ENCODE measurements at places on chromosomes 1 and 21.

GRCh38 chr1:32361308-32361673 is 994 bp downstream of the FAM229A start:
- DNase-seq = no peak

DNA sequence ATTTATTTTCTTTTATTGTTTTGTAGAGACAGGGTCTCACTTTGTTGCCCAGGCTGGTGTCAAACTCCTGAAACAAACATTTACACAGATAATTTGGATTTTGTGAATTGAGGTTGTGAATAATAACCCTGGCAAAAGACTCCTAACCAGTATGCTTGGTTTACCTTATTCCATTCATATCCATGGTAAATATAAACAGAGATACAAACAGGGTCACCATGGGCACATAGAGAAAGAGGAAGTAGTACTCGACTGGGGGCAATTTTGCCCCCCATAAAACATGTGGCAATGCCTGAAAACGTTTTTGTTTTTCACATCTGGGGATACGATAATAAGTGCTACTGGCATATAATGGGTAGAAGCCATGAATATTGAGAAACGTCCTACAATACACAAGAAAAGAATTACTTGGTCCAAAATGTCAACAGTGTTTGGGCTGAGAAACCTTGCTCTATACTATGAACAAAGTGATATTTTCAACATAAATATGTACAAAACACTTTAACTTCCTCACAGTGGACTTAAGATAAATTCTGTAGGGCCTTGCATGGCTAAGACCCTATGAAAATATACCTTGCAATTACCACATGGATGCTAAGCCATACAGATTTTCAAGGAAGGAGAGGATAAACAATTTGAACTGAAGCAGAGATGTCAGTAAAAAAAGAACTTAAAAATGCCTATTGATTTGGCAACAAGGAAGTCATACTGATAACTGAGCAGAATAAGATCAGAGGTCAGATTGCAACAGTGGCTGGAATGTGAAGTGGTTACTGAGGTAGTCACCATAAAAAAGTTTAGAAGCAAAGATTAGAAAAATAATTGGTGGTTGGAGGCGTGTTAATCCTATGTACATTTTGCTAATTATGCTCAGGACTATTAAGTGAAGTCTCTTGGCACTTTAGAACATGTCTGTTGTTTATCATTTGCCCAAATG is 27.4 kb upstream of the ASPM start:
- peak; percentile 33 for DNase-seq

GRCh38 chr1:42940851-42941639 is 17.6 kb downstream of the SLC2A1 start:
- peak; percentile 99 for DNase-seq

DNA sequence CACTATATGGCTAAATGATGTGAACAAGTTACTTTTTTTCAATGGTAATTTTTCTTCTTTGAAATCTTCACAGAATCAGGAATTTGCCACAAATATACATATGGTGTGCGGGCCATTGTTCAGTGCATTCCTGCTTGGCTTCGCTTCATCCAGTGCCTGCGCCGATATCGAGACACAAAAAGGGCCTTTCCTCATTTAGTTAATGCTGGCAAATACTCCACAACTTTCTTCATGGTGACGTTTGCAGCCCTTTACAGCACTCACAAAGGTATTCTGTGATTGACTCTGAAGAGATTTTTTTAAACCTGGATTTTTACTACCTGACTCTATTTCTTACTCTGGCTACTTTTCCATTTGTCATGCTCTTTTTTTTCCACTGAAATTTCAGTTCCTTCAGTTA is 76.2 kb upstream of the KIAA1614 start:
- no peak for DNase-seq

DNA sequence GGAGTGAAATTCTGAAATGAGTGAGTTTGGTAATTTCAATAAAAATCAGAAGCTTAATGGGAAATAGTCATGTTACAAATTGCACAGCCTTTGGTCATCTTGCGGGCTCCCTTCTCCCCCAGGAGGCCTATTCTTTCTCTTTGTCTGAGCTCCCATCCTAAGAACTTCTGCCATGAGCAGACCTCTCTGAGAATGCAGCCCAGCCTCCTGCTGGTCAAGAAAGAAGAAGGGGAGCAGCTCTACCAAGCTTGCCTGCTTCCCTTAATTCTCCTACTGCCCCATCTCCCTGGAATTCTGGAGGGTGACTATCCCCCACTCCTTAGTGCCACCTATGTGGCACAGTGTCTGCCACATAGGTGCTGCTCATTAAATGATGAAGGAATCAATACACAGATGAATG is 300.7 kb upstream of the DAB1 start:
- DNase-seq = no peak

DNA sequence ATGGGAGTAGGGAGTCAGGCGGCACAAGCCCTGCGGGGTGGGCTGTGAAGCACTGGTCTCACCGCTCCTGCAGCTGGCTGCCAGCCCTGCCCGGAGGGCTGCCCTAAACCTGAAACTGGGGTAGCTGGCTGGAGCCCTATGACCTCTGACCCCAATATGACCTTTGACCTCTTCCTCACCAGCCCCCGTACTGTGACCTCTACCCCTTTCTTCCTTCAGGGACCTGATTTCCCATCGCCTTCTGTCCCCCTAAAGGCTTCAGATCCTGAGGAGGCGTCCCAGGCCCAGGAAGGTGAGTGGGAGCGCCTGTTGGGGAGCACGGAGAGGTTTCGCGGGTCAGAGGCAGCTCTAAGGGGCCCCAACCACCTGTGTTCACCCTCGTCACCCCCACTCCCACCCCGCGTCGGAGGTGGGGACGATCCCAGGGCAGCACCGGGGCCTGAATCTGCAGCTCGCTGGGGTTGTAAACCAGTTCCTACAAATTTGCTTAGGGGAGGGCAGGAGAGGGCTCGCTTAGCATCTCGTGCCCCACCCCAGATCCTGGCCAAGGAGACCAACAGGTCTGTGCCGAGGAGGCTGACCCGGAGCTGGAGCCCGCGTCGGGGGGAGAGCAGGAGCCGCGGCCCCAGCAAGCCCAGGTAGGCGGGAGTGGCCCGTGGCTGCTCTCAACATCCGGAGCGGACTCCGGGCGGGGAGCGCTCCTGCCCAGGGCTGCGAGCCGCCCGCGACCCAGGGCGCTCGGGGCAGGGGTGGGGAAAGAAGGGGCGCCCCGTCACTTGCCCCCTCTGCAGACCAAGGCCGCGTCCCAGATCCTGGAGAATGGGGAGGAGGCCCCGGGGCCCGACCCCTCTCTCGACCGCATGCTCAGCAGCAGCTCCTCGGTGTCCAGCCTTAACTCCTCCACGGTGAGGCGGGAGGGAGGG is 7.3 kb downstream of the SYTL1 start:
- peak; percentile 52 for DNase-seq

- DNase-seq = no peak
Observed at GRCh38 chr1:243457363-243457982, 201.6 kb downstream of the SDCCAG8 start.

GRCh38 chr1:1832166-1832565 is 53.9 kb upstream of the NADK start:
- DNase-seq = no peak

DNA sequence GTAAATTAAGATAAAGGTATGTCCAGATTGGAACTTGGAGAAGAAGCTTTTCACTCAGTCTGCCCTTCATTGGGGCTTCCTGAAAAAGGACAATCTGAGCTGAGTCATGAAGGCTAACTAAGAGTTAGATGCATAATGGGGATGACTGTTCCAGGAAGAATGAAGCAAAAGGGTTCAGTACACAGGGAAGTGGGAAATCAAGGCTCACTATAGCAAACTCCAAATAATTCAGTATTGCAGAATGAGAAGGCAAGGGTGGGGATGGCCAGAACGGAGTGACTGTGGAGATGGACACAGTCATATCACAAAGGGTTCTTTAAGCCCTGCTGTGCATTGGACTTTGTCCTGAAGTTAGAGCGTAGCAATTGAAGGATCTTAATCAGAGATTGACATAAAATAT is 158.3 kb downstream of the FGGY start:
- DNase-seq = peak; percentile 87

DNA sequence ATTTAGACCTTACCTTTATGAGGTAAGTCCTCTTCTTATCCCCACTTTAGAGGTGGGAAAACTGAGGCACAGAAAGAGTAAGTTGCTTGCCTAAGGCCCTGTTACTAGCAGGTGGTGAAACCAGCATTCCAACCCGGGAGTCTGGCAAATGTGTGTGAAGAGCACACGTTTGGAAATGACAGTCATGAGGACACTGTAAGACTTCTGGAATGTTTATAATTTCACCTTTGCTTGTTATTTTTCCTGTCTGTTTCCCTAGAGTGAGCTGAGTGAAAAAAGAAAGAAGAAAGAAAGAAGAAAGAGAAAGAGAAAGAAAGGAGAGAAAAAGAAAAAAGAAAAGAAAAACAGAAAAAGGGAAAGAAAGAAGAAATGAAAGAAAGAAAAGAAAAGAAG is 21.2 kb upstream of the LGALS8 start:
- DNase-seq = peak; percentile 52

GRCh38 chr1:5939271-5940170 is 52.7 kb downstream of the NPHP4 start:
- DNase-seq = no peak

All from ELR (cell line).